ENCODE measurements at places on chromosomes 5 and 9. TPM values are rescaled to one million over a fixed set of nuclear protein-coding genes. Genes with fewer than 3 reads are reported as not detected.

- DNase-seq = no peak
Observed at GRCh38 chr5:37568018-37568753, 189.1 kb downstream of the WDR70 start.

NIPAL4 gene
- 5.6 TPM for total RNA-seq

- no peak for DNase-seq
Observed at GRCh38 chr9:4804531-4805016, 11.8 kb downstream of the RCL1 start.

IRF1 gene
- total RNA-seq = 33.0 TPM

DNA sequence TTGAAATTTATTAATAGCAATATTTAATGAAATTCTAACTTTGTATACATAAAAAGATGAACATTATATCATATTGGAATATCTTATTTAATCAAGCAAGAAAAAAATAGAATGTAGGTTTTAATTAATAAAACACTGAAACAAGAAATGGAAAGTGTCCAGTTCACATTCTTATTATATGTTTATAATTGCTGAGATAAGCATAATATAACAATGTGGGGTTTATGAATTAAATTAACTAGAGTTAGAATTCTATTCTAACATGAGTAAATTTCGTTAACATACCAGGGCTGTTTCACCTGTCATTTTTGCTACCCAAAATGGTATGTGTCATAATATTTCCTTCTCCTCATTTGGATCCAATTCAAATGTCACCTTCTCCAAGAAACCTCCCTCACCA, 12.3 kb downstream of the CDH9 start:
- DNase-seq = no peak
